Activated naive CD4-positive, alpha-beta T cell treated with anti-CD3 and anti-CD28 coated beads for 36 hours (primary cell): ENCODE measurements at places on chromosomes 2 and 18.
A peak's percentile ranks its signal among the peaks of the same experiment; 100 is the strongest.

GRCh38 chr2:147559070-147559725 lies 285.6 kb upstream of the ACVR2A start:
- no peak for DNase-seq

DNA sequence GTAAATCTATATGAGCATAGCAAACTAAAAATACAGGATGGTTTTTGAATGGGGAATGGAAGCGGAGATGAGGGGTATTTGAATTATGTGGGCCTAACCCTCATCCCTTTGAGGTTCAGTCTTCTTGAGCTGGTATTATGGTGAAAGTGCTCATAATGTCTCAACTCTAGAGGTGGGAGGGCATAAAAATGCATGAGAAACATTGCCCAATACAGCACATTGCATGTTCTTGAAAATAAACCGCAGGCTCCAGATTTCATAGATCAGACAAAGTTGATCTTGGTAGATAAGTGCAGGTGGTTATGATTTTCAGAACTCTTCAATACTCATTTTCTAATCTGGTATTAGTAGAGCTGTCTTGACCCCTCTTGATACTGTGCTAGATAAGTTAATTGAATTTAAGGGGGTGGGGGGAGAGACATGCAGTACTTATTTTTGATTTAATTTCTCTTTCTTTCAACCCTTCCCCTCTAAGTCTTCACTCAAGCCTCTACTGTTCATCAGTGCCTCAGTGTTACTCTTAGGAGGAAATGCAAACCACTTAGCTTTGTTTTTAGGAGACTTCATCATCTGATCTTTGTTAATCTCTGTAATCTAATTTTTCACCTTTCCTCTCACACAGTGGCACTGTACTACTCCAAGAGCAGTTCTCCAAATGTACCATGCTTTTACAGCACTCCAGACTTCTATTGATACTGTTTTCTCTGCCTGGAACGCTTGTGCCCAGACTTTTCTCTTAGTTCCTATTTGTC lies 22.2 kb downstream of the XRCC5 start:
- no peak for DNase-seq

- no peak for DNase-seq
These were observed 2.5 kb upstream of the PLA2R1 start for GRCh38 chr2:160064916-160065315.

- DNase-seq, result no peak
These were observed 31.3 kb downstream of the MAL start for GRCh38 chr2:95056461-95057459.

GRCh38 chr2:146873056-146873455 lies 971.8 kb upstream of the ACVR2A start:
- no peak for DNase-seq

DNA sequence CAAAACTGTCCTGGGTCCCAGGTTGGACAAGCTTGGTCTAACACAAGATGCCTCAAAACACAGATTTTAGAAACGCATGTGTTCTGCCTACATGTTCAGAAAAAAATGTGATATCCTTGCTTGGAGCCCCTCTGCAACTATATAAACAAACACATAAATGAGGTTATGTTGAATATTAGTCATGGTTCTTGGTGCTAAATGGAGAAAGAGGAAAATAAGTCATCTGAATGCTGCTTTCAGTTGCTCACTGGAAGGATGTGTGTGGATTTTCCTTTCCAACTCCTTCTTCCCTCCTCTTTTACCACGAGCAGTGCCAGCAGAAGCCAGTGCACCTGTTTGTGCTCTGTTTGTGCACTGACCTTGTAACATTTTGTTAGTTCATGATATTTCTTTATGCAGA lies 85.3 kb downstream of the PIEZO2 start:
- DNase-seq, result no peak

DNA sequence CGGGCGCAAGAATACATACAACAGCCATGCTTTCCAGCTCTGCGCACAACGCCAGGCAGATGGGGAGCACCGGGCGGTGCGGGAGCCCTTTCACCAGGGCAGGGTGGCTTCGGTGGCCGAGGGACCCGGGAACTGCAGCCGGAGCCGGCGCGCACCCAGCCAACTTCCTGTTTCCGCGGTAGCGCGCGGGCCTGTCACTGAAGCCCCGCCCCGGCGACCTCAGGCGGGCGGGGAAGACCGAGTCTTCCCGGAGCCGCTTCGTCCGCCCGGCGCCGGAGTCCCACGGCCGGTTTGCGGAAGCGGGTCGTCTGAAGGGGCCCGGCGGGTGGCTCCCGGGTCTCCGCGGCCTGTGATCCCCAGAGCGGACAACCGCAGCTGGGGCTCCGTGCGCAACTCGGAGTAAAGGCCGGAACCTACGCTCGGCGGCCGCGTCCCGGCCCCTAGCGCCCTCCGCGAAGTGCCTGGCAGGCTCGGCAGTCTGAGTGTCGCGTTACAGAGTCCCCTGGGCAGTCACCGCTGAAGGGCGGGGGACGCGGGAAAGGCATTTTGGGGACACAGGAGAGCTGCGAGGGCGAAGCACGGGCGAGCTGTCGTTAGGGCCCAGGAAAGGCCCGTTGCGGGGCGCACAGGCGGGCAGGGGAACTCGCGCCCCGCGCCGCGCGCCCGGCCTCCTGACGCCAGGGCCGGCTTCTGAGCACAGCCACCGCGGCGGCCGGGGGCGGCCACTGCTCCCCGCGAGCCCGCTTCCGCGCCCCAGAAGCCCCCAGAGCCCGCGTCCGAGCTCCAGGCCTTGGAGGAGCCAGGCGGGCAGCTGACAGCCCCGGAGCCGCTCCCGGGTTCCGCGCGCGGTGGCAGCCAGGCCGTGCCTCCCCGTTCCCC lies at the start of gene MPPE1:
TSS of gene MPPE1 (minus strand) at position 136 of the 879 bp plus-strand sequence. CDS start 11,053 bp downstream, outside the sequence.
- peak; percentile 89 for DNase-seq

- DNase-seq, result peak; percentile 30
These were observed at the start of gene HOXD11 for GRCh38 chr2:176106581-176107539. Gene HOXD11 (plus strand): TSS chr2:176107280. CDS start chr2:176107356, 76 bp downstream.

GRCh38 chr2:26380281-26380680 lies 21.4 kb upstream of the DRC1 start:
- no peak for DNase-seq

DNA sequence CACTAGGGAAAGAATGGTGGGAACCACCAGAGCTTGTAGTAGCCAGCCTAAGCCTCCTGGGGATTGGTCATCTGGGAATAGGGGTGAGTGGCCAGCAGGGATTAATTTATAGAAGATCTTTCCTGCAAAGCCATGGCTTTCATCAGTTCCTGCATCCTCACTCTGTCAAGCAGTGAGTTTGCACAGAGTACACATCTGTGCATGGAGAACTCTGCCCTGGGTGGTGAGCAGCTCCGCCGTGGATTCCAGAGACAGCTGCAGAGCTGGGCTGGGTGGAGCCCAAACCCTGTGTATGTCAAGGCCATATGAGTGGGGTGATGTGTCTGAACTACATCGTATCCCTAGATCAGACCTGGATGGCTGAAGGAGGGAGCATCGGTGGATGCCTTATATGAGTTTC lies 182.2 kb downstream of the GLI2 start:
- DNase-seq, result no peak

DNA sequence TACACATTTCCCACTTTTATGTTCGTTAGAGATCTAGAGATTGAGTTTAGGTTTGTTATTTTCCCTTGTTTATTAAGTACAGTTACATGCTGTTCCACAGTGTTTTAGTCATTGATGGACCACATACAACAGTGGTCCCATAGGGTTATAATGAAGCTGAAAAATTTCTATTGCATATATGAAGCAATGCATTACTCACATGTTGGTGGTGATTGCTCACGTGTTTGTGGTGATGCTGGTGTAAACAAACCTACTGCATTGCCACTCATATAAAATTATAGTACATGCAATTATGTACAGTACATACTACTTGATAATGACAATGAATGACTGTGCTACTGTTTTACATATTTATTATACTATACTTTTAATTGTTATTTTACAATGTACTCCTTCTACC lies 51.0 kb upstream of the NXPH2 start:
- no peak for DNase-seq

DNA sequence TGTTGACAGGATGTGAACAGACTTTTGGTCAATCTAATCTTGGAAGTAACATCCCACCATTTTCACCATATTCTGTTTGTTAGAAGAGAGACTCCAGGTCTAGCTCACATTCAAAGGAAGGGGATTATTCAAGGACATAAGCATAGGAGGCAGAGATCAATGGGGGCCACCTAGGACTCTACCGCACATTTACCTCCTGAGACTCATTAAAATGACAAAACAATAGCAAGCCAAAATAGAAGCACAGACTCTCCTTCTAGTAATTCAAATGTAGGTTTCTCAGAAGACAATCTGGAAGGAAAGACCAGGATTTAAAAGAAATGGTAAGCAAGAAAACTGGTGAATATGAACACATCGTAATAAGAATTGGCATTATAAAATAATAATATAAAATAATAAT lies 156.4 kb upstream of the KYNU start:
- no peak for DNase-seq

- DNase-seq, result no peak
These were observed 698.5 kb downstream of the NR4A2 start for GRCh38 chr2:155633887-155634570.

- no peak for DNase-seq
These were observed at the start of gene DLGAP1 for GRCh38 chr18:4455113-4455811. Gene DLGAP1 (minus strand): TSS chr18:4455307.

DNA sequence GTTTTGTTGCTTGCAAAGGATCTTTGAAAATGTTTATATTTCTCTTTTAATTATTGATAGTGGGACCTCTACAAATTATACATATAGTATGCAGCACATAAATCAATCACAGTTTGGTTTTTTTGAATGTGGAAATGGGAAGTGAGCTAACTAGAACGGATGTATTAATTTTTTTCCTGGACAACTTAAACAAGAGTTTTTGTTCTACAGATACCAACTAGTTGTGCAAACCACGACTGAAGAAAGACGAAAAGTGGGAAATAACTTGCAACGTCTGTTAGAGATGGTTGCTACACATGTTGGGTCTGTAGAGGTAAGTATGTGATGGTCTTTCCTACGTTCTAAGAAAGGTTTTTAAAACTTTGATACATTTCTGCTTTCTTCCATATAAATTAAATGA lies 39.2 kb downstream of the NDC80 start:
- DNase-seq, result no peak

DNA sequence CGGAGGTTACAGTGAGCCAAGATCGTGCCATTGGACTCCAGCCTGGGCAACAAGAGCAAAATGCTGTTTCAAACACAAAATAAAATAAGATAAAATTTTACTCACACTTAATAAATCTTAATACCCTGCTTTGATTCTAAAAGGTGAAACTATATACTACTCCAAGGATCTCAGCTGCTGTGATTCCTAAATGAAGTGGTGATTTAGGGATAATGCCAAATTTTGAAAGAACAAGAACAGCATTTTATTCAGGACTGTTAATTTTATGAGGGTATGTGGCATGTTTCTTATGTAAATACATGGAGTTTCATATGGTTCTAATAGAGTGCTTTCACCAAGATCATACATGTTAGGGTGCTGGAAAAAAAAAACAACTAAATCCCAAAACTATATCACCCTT lies 199.7 kb upstream of the PID1 start:
- no peak for DNase-seq

DNA sequence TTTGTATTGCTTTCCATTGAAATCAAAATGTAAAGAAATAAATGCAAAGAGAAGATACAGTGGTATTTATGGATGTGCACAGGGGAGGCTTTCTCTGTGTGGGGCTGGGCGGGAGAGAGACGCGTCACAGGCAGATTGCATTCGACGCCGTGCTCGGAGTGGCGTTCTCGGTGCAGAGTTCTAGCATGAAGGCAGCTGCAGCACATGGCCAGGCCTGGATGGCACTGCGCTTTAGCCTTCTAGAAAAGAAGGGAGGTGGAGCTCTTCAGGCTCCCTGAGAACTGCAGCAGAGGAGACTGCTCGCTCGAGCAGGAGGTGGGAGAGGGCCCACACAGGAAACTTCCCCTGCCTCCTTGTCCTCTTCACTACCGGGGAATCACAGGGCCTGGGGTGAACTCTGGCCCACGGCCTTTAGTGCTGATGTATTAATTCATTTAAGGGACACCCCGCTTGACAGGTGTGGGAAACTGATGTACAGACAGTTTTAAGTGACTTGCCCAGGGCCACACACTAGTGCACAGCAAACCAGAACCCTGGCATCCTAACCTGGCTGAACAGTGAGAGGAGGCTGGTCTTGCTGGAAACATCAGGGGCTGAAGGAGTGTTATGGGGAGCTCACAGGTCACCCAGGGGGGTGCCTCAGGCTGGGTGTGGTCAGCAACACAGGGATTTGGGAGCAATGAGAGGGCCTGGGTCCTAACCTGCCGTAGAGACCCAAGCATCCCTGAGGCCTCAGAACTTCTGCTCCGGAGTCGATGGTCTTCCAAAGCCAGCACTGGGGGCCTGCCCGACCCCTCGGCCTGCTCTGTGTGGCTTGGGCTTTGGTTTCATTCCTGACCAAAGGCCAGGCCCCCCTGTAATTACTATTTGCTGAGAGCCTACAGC lies 199.9 kb downstream of the HDAC4 start:
- no peak for DNase-seq

DNA sequence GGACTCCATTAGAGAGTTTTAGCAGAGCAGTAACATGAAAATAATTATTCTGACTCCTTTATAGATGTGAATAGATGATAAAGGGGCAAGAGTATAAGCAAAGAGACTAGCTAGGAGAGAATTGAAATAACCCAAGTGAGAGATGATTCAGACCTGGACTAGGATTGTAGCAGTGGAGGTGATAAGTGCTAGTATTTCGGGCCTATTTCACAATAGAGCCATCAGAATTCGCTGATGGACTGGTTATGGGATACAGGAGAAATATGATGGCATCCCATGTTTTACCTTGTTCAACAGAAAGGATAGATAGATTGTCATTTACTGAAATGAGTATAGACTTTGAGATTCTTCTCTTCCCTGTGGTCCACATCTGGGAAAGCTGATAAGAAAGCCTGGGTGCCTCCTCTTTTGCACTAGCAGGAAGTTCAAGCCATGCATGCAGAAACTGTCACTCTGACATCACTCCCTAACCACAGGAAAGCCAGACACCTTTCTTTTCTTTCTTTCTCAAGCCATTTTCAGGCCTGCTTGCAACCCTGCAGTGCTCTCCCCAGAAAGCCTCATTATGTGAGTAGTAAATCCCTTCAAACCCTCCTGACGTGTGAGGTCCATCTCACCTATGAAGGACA lies 25.3 kb downstream of the DYNAP start:
- DNase-seq, result no peak

DNA sequence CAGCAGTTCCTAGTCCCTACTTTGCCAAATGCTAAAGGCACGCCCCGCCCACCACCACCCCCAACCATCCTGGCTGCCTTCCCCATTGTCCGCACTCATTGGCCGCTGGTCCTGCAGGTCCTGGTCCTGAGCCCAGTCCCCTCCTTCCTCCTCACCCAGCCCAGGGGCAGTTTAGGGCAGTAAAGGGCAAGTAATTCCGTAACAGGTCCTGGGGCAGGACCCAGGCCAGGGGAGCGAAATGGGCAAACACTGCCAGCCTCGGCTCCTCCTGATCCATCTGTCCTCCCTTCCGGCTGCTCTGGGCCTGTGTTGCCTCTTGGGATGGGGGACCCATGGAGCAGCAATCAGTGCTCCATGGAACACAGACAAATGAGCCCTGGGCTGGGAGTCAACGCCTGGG lies 6.1 kb downstream of the ADCY3 start:
- no peak for DNase-seq

DNA sequence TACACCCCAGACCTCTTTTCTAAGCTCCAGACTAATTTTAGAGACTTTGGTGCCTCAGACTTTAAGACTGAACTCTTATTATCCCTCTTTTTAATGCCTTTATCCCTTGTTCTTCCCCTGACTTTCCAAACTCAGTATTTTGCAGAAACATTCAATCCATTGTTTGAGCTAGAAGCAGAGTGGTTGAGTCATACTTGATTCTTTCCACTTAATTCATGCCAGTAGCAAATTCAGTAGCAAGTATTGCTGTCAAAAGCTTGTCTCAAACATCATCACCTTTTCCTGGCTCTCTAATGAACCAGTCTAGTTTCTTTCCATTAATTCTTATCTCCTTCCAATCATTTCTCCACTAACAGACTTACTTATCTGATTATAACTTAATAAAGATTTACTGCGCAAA lies 699.7 kb upstream of the ZNF804A start:
- no peak for DNase-seq
